Esophagus muscularis mucosa (tissue), 4 donors: ENCODE measurements at places on chromosomes 13 and 19.

GRCh38 chr19:19571071-19571786 lies 33.2 kb downstream of the CILP2 start:
- DNase-seq = no peak

DNA sequence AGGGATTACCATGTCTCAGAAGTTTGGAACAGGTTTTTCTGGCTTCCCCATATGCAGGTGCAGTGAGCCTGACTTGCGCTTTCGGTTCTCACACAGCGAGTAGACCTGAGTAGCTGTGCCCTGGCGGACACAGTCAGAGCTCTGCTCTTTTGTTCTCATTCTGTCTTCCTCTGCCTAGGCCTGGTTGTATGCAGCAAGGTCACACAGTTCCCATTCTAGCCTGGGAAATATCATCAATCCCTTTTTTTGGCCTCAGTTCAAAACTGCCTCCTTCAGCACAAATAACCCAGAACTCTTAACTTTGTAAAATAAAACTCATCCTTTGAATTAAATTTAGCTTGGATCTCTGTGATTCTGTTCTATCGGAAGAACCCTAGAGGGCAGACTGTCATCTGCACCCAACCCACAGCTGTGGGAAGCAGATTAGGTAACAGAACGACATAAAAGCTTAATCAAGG lies 10.2 kb downstream of the OXGR1 start:
- DNase-seq = no peak

- DNase-seq = no peak
Observed at GRCh38 chr13:45040622-45041021, 51.3 kb downstream of the GPALPP1 start.

DNA sequence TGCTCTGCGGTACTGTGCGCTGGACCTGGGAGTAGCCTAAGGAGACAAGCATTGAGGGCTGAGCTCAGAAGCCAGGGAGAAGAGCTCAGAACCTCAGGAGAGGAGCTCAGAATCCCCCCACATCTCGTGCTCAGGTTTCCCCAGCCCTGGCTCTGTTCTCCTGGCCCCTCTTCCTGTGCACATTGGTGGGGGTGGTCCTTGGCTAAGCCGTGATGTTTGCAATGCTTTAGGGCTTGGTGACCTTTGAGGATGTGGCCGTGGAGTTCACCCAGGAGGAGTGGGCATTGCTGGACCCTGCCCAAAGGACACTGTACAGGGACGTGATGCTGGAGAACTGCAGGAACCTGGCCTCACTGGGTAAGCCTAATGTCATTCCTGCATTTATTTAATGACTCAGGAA lies 6.6 kb downstream of the ZNF557 start:
- DNase-seq = no peak

DNA sequence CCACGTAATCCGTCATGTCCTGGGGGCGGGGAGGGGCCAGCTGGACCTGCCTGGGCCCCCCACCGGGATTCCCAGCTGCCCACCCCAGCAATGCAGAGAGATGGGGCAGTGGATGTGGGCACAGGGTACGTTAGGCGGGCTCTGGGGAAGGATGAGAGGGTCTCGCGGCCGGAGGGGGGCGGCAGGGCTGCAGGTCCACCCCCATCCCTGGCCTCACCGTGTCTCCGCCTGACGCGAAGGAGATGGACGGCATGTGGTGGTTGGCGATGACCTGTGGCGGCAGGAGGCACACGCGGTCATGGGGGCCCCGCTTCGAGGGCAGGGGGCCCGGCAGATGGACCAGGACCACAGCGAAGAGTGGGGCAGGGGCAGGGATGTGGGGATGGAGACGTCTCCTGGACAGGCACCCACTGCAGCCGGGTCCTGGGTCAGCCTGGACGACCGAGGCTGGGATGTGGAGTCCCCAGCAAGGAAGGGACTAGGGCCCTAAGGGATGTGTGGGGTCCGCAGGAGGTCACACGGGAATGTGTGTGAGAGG lies 24.4 kb downstream of the SHC2 start:
- no peak for DNase-seq

DNA sequence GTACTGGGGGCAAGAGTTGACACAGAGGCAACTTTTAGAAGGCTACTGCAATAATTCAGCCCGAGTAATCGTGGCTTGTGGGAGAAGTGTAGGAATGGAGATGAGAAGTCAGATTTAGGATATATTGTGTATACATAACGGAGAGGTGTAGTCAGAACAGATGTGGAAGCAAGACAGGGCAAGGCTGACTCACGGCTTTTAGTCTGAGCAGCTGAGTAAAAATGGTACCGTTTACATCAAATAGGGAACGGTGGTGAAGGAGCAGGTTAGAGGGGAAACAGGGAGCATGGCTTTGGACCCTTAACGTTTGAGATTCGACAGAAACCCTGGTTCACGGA lies 796 bp upstream of the LSM14A start:
- DNase-seq = peak; percentile 83

DNA sequence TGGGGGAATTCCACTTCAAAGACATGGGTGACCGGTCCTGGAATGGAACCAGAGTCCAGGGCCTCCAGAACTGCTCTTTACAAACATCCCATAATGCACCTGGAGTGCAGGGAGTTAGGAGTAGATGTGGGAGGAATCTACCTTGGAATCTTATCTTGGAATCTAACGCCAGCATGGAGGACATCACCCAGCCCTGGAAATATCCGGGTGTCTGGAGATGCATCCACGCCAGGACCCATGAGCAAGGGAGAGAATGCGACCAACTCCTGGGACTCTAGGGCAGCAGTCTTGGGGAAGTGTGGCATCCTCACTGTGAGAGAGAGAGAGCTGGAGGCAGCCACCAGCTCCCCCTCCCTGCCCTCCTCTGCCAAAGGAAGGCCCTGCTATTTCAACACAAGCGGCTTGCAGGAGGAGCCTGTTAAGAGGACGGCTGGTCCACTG lies 211.8 kb downstream of the UQCRFS1 start:
- DNase-seq = no peak

DNA sequence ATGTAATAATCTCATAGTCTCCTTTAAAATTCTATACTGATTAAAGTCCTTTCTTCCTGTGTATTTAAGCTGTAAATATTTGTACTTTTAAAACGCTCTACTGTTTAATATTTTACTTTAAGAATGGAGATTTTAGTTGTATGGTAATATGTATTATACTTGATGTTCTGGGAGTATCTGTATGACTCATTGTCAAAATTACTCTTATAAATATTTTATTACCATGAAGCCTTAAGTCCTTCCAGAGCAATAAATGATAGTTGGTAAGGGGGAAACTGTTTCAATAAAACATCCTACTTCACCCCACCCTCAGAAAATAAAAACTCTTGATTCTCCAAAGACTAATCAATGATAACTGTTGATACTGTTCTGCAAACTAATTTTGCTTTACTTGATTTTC lies 6.4 kb downstream of the PCDH9 start:
- no peak for DNase-seq

DNA sequence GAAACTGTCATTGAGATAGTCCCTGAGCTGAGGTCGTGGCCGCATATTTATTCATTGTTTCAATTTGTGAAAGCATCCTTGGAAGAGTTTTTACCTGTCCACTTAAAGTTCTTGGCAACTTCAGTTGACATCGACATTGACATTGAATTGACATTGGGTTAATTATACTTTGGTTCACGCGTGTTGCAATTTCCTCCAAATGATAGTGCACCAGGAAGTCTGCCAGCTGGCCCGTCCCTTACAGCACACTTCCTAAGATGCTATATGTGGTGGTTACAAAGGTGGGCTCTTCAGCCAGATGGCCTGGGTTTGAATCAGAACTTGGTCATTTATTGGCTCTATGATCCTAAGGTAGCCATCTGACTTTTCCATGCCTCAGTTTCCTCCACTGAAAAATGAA lies 176.0 kb downstream of the FGF14 start:
- DNase-seq = no peak

DNA sequence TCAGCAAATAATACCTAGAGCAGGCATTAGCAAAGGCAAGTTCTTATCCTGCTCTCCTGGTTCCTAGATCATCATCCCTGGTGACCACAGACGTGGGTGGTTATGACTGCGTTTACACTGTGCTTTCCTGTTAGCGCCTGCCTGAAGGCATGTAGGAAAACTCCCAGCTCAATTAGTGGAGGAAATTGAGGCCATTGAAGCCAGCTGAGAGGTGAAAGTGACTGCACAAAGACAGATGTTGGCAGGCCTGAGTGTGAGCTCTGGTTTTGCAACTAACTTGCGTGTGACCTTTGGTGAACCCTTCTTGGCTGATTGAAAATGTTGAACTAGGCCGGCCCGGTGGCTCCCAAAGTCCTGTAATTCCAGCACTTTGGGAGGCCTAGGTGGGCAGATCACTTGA lies 17.5 kb upstream of the NWD1 start:
- DNase-seq = peak; percentile 93

- no peak for DNase-seq
Observed at GRCh38 chr13:34004676-34005075, 186.7 kb downstream of the RFC3 start.

DNA sequence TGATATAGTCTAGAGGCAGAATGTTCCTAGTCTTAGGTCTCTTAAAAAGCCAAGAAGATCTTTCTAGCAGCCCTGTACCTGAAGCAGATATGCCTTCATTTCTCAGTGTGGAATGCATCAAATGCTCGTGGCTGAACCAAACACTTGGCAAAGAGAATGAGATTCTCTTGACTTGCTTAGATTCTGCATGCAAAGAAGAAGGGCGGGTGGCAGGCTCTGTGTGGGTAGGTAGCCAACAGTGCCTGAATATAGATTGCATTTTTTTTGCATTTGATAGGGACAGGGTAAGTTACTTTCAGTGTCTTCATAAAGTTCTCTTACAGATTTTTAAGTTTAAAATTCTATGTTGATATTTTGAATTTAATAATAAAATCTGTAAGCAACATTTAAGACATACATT lies 27.3 kb downstream of the IFT88 start:
- DNase-seq = no peak

- DNase-seq = no peak
Observed at GRCh38 chr13:98826146-98826545, 73.7 kb upstream of the SLC15A1 start.

GRCh38 chr13:101784313-101784712 lies 331.8 kb downstream of the ITGBL1 start:
- no peak for DNase-seq

DNA sequence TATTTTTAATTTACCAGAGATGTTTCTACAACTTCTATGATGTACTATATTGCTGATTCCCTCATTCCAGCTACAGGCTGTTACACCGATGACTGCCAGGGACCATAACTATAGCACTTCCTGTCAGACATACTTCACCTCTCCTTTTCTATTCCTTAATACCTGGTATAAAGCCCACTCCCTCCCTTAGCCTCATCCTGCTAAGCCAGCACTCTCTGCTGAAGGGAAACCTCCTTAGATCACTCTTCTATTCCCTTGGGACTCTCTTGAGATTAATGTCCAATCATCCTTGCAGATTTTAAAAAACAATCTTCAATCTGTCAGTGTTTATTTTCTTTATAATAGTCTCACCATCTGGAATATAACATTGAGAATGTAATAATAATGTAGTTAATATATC lies 127.9 kb downstream of the DIAPH3 start:
- DNase-seq = no peak

DNA sequence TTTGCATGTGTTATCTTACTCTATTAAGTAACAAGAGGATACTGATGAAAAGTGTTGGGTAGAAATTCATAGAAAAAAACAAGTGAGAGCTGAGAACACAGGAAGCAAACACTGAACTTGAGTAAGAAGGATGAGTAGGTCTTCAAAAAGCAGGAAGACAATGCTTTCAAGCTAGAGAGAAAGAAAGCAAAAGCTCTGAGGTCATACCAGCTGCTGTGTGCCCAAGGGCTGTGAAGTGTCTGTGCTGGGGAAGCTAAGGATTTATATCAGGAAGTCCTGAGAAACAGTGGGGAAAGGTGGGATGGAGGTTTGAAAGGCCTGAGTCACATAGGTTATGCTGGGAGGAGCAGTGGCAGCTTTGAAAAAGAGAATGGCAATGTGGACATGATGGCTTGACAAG lies 145.5 kb upstream of the MAB21L1 start:
- DNase-seq = no peak

GRCh38 chr13:87536899-87537298 lies 134.3 kb upstream of the SLITRK5 start:
- DNase-seq = no peak

DNA sequence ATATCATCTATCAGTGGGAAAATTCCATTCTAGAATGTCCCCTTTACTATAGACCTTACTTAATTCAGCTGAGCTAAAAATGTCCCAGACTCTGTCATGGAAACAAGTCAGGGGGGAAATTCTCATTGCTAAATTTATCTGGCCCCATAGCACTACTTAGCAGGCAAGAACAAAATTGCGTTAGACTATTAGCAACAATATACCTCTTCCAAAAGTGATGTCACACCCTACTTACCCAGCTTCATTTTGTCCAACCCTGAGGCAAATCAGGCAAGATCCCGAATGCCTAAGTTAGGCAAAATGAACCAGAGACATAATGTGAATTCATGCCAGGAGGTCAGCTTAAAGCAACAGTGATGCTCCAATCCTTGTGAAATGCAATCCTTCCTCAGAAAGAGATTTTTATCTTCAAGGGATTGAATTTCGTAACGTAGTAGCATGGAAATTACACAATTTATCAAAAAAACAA lies 93.7 kb downstream of the FRY start:
- DNase-seq = no peak

DNA sequence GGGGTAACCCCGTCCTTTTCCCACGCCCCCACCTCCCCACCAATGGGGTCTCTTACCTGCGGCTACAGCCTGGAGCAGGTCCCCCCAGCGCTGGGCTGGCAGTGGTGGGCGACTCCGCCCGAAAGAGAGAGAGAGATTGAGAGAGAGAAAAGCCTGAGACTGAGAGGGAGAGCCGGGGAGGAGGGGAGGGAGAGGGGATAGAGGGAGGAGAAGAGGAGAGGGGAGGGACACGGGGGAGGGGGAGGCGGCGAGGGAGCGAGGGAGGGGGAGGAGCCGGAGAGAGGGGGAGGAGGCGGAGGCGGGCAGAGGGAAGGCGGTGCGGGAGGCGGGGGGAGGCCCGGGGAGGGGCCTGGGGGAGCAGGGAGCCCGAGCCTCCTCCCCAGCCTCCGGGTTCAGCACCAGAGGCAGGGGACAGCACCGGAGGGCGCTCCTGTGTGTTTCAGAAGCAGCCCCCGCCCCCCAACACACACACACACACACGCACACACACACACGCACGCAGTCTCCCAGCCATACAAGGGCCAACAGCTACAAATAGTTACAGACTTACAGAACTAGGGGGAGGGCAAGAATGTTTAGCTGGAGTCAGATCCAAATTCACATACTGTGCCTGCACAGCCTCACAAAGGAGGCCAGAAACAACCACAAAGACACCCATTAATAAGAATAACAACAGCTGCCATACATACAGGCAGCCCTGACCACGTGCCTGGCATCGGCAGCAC lies at the start of gene SLC8A2:
Gene SLC8A2, minus strand, starts transcription at position 161 of the 725 bp plus-strand sequence. CDS start 5,490 bp downstream, outside the sequence.
- no peak for DNase-seq

GRCh38 chr13:77184455-77184854 lies 142.4 kb downstream of the MYCBP2 start:
- no peak for DNase-seq

GRCh38 chr13:76888421-76888820 lies 2.2 kb upstream of the KCTD12 start:
- no peak for DNase-seq

- no peak for DNase-seq
Observed at GRCh38 chr19:13420780-13421179, 85.5 kb downstream of the CACNA1A start.

GRCh38 chr19:58476498-58477015 lies 405 bp downstream of the ZNF446 start:
- DNase-seq = no peak

- peak; percentile 96 for DNase-seq
Observed at GRCh38 chr13:96053003-96053703, at the start of gene UGGT2. Gene UGGT2, minus strand, starts transcription at chr13:96053401. Its CDS starts 89 bp downstream, at chr13:96053312.
